Fibroblast of skin of left quadriceps (primary cell): ENCODE measurements at places on chromosomes 16 and 17.

- peak; percentile 58 for DNase-seq
Observed at GRCh38 chr17:1515640-1516387, 598 bp downstream of the INPP5K start.

DNA sequence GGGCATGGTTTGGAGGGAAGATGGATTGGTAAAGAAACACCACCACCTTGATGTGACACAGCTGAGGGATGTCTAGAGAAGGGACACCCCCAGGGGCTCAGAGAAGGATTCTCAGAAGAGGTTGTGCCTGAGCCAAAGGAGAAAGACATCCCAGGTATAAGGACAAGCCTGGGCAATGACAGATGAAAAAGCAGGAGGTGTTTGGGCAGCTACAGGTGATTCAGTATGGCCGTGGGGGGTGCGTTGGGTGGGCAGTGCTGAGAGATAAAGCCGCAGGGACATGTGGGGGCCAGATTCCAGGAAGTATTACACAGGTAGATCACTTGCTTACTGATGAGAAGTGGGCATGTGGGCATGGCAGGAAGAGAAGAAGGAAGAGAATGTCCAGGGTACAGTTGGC is 7.0 kb downstream of the TMEM95 start:
- DNase-seq, result no peak

GRCh38 chr16:31452631-31453106 is 6.6 kb upstream of the ARMC5 start:
- DNase-seq, result peak; percentile 71

GRCh38 chr17:4837471-4838308 is 4.5 kb downstream of the MINK1 start:
- DNase-seq, result no peak

GRCh38 chr16:67186550-67186950 is 2.8 kb upstream of the MATCAP1 start:
- no peak for DNase-seq

- no peak for DNase-seq
Observed at GRCh38 chr17:82596837-82597672, 51.2 kb downstream of the WDR45B start.
